ENCODE measurements at places on chromosomes 5 and 9.

GRCh38 chr9:117723986-117724625 lies 19.9 kb downstream of the TLR4 start:
- no peak for DNase-seq

DNA sequence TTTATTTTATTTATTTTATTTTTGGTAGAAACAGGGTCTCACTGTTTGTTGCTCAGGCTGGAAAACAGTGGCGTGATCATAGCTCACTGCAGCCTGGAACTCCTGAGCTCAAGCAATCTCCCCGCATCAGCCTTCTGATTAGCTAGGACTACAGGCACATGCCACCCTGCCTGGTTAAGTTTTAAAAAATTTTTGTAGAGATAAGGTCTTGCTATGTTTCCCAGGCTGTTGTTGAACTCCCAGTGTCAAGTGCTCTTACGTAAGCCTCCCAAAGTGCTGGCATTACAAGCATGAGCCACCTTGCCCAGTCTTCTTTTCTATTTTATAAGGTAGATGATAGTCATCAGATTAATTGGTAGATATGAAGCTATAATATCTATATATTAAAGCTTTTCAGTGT lies 382.7 kb downstream of the CDH12 start:
- DNase-seq = no peak

DNA sequence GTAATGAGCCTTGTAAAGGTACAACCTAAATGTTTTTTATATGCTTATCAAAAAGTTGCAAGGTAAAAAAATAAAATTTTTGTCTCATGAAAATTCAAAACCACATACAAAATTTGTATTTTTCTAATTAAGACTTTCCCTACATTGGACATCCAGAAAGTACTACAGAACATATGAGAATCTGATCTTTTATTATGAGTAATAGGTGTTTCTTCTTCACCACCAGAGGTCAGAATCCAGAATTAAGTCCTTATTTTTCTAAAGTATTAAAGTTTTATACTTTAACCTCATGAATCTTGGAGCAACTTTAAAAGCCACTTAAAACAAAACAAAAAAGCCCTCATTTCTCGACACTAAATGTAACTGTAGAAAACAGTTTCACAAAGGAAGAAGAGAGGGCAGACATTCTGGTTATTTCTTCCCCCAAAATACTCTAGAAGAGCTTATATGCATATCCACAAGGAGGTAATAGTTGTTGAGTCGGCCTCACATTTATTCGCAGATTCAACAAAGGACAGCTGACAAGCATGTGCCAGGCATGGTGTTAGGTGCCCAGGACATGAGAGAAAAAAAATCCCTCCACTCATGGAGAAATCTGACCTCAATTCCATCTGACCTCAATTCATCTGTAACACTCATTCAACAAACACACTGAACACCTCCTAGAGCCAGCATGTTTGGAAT lies 69.3 kb downstream of the MLLT3 start:
- DNase-seq = no peak

- DNase-seq = no peak
Measured at GRCh38 chr5:36969700-36970395, 93.3 kb downstream of the NIPBL start.

- peak; percentile 64 for DNase-seq
Measured at GRCh38 chr5:43231977-43232376, 40.0 kb downstream of the NIM1K start.

DNA sequence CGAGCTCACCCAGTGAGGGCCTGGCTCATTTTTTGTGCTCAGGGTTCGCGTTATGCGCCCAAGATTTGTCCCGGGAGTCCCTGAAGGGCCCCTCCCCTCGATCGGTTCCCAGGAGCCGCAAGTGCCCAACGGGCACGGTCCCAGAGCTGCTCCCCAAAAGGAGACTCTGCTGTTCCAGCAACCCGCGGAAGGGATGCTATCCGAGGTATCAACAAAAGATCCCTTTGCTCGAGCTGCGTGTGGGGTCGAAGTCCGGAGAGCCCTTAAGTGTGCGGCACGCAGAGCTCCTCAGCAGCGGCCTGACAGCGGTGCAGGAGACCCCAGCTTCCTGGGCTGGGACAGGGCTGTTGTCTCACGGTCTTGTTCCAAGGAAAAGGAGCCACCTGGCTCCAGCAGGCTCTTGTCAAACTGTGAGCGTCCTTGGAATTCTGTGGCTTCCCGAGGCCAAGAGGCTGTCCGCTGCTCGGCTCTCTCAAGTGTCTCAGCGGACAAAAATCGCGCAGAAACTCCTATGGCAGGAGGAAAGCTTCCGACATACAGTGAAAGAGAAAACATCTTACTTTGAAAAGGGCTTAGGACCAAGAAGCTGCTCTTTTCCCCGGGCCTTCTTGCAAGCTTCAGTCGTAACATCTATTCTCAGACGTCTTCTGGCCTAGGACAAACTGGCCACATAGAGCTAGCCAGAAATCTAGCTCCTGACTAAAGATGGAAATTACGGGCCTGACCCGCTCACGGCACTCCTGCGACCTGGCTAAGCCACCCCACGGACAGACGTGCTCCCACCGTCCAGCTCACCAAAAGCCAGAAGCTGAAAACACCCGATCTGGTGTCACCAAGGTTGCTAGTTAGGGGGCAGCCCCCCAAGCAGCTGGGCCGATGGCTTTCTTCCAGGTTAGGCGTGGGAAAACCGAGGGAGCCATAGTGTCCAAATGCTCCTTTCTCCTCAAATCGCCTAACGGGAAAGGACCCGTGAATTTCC lies 2.6 kb upstream of the FOXB2 start:
- DNase-seq = no peak

DNA sequence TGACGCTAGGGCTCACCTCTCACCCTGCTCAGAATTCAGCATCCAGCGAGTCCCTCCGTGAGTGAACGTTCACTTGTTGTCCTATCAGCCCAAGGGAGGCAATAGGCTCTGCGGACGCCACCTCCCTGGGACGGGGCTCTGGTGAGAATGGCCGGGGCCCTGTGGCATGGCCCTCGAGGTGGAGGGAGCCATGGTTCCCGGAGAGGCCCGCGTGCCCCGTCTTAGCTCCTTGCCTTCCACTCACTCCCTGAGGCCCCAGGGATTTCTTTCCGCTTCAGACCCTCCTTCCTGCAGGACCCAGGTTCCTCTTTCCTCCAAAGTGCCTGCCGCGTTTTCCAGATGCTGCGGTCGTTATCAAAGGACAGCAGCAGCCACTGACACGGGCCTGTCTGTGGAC lies 21.5 kb downstream of the EXOC3 start:
- peak; percentile 65 for DNase-seq

DNA sequence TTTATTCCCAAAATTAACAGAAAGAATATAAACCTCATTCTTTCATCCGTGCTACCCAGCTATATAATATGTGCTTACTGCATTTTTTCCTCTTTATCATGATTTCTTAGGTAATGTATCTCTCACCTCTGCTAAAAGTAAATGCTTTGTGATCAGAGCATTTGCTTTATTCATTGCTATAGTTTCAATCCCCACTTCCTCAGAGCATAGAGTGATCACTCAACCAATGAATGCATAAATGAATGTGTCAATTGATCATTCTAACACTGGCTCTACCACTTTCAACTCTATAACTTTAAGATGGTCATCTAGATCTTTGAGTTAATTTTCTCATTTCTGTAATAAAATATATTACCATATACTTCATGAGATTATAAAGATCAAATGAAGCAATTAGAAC lies 719.2 kb downstream of the CETN3 start:
- no peak for DNase-seq

GRCh38 chr5:175688352-175689146 lies 30.7 kb downstream of the HRH2 start:
- DNase-seq = no peak

DNA sequence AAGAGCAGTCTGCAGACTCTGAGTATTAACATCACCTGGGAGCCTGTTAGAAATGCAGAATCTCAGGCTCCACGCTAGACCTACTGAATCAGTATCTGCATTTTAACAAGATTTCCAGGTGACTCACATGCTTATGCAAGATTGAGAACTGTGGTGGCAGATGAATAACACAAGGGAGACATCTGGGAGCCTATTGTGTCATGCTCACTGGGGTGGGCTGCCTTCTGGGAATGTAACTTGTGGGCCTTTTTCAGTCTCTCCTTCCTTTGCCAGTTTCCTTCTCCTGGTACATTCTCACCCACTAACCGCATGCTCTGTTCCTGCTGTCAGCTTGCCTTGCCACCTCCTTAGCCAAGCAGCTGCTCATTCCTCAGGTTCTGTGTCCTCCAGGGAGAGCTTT lies 176.6 kb upstream of the C9orf72 start:
- DNase-seq = no peak

DNA sequence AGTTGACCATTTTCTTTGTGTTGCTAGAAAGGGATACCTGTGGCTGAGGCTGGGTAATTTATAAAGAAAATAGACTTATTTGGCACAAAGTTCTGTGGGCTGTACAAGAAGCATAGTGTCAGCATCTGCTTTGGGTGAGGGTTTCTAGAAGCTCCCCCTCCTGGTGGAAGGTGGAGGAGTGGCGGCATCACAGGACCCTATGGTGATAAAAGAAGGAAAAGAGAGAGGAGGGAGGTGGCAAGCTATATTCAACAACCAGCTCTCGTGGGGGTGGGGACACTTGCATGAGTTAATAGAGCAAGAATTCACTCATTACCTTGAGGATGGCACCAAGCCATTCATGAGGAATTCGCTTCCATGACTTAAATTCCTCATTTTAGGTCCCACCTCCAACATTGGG lies 2041.4 kb upstream of the CDH9 start:
- no peak for DNase-seq

GRCh38 chr9:134386951-134387831 lies 60.9 kb downstream of the RXRA start:
- DNase-seq = no peak

DNA sequence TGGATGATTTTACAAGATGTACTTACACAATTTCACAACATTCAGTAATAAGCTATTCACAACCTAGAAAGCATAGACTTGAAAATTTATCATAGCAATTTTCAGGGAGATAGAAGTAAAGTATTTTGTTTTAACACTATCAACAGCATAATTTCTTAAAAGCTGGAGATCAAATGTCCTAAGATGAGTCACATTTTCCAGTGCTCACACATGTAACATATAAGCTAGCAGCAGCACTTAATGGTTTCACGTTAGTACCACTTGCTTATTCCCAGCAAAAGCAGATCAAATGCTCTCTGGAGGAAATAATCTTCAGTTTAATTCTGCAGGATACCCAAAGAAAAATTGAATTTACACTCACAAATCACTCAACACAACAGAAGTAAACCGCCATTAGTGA lies 6.5 kb downstream of the OR13C8 start:
- DNase-seq = no peak

GRCh38 chr5:131264451-131265099 lies 722 bp downstream of the CDC42SE2 start:
- peak; percentile 80 for DNase-seq

- no peak for DNase-seq
Measured at GRCh38 chr5:1104327-1105006, 7.4 kb downstream of the SLC12A7 start.

DNA sequence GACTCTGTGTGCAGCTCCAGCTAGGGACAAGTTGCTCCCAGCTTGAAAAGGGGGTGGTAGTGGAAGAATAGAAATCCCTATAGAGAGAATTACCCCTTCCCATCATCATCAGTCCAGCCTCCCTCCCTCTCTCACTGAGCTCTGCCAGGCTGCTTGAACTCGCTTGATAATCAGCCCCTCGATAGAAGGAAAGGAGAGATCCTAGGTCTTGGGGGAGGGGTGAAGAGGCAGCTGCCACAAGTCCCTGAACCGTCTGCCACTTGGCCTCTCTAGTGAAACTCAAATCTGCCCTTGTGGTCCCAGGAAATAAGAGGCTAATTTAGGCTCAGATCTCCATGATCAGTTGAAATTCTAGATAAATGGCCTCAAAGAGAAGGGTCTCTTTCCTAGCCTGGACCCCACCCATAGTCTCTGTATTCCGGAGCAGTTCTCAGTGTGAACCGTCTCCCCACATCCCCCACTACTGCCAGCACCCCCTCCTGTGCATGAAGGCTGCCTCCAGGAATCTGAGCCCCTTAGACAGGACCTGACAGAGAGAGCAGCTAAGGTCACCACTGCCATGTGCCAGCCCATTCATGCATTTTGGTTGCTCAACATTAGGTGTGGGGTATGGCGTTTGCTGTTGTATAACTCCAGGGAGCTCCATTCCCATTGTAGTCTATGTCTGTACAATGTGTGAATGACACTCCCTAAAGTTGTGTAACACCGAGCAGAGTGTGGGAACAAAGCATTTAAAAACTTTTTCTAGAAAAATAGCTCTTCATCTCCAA lies 5.5 kb downstream of the DNAJB5 start:
- peak; percentile 2 for DNase-seq

DNA sequence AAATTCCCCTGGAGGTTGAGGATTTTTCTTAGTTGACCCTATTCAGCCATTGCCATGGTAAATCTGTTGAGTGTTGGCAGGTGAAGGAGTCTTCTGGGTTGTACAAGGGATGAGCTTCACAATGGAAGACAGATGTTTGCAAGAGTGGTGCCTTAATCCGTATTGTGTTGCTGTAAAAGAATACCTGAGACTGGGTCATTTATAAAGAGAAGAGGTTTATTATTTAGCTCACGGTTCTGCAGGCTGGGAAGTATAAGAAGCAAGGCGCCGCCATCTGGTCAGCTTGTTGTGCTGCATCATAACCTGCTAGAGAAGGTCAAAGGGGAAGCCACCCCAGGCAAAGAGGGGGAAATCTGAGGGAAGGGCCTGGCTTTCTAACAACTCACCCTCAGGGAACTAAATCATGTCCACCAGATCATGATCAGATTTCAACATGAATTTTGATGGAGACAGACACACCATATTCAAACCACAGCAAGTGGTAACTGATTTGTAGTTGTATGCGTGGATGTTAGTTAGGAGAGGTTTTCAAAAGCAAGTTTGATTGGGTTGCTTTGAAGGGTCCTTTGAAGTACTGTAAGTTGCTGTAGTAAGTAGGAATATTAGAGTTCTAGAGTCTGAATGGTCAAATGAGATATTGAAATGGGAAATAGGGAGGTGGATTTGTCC lies 2.5 kb downstream of the TNPO1 start:
- peak; percentile 80 for DNase-seq

GRCh38 chr9:27431543-27432147 lies 92.4 kb upstream of the IFNK start:
- no peak for DNase-seq

Data from activated effector memory CD4-positive, alpha-beta T cell treated with anti-CD3 and anti-CD28 coated beads, Interleukin-2, amount 50 U/mL, for 16 hours (primary cell).